HuH-7.5 (cell line): ENCODE measurements at places on chromosomes 2 and 18.

DNA sequence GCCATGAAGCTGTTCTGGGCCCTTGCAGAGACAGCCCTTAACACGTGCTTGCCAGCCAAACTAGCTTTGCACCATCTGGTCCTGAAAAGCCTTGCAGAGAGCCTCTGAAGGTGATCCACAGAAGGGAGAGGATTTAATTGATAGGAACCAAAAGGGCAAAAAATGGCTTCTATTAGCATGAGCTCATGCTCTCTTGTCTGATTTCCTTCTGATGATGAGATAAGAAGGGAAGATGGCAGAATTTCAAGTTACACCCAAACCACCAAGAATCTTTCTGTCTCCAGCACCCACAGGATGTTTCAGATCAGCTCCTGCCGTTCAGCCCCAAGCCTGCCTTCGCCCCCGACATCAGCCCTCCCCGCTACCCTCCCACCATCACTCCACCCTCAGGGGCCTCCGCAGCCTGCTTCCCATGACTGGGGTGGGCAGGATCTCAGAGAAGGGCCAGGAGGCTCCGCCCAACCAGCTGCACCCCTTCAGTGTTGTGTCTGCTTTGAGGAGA lies 23.4 kb upstream of the GLI2 start:
- DNase-seq = no peak

DNA sequence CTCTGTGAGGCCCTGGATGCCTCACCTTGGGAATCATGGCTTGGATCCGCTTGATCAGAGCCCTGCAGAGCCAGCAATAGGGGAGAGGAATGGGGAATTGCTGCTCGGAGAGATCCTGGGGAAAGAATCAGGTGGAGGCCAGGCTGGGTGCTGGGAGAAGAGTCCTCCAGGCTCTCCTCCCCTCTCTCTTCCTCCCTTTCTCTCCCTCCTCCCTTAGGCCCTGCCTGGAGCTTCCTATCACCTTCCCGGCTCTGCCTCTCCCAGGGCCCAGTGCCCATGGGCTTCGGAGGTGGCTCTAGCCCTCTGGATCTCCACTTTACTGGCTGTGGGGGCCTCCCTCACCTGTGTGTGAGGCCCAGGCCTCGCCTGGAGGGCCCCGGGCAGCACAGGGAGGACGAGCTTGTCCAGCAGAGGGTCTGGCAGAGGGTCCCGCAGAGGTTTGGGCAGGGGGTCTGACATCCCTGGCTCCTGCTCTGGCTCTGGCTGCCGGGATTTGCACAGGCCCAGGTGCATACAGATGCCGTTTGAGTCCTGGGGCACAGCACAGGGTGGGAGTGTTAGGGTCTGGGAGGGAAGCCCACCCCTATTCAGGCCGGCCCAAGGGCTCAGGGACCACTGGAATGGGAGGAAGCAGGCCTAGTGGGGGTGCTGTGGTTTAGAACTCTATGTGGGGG lies 2.6 kb downstream of the SFTPB start:
- no peak for DNase-seq

- no peak for DNase-seq
These were observed 1.8 kb downstream of the ATP8B1 start for GRCh38 chr18:57801325-57801724.

GRCh38 chr18:60892441-60892840 lies 440.8 kb upstream of the CDH20 start:
- DNase-seq = no peak

DNA sequence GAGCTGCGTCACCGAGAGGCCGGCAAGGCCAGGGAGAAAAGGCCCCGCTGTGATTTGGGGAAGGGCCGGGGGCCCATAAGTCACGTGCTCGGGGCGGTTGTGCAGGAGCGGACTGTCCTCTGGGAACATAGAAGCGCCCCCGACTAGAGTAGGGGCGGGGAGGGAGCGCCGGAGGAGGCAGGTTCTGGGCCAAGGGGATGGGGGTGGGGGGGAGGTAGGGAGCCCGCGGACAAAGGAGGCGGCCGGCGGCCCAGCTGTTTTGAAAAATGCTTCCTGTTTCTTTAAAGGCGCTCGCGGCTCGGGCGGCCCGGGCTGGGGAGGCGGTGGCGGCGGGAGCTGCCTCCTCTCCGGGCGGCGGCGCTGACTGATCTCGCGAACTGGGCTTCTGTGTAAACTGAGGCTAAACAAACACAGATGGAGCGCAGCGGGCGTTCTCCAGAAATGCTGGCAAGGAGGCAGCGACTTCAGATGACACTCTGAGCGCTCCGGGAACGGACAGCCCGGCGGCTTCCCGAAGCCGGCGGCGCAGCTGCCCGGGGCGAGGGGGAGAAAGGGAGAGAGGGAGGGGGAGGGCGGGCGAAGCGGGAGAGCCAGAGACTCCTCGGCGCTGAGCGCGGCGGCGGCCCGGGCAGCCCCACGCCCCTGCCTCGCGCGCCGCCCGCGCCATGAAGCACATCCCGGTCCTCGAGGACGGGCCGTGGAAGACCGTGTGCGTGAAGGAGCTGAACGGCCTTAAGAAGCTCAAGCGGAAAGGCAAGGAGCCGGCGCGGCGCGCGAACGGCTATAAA lies at the start of gene ATOH8:
ATOH8 (plus strand) TSS at position 467 of the 788 bp plus-strand sequence; CDS start at position 666, 199 bp downstream.
- peak; percentile 74 for DNase-seq

DNA sequence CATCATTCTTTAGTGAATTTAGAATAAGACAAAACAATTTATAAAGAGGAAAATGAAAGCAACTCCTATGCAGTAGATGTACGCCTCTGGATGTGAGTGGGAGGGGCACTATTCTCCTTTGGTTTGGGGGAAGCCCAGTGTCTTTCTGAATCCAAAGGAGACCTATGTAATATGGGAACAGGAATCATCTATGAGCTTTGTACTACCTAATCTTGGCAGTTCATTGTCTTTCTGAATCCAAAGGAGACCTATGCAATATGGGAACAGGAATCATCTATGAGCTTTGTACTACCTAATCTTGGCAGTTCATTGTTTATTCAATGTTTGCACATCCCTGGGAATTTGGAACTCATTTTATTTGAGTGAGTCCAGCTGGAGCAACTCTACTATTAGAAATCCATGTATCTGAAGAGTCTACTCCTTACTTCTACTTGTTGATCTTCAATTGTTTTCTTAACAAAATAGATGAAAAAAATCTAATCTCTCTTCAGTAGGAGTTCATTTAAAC lies 401.1 kb upstream of the LRATD1 start:
- DNase-seq = no peak

- DNase-seq = no peak
These were observed 38.3 kb upstream of the SMAD2 start for GRCh38 chr18:47968721-47969120.

GRCh38 chr18:13451661-13452387 lies 233.3 kb downstream of the LDLRAD4 start:
- no peak for DNase-seq
